ENCODE measurements at places on chromosomes 6 and 20. TPM values are rescaled to one million over a fixed set of nuclear protein-coding genes. Genes with fewer than 3 reads are reported as not detected.

Gene GPX5
- not detected for total RNA-seq

Gene EHMT2
- total RNA-seq: 49.3 TPM

Gene MAN1A1
- 53.6 TPM for total RNA-seq

Gene TRAPPC3L
- total RNA-seq: 0.66 TPM

Gene HSPA12B
- total RNA-seq: not detected

Gene RIPPLY2
- not detected for total RNA-seq

Gene SLC22A7
- total RNA-seq: not detected

Gene KCNK15
- total RNA-seq: not detected

Gene CRISP2
- total RNA-seq: not detected

Gene ECT2L
- not detected for total RNA-seq

Gene MAK
- 0.66 TPM for total RNA-seq

Gene PAX1
- not detected for total RNA-seq

Gene SNPH
- 5.9 TPM for total RNA-seq

Gene ABHD16B
- total RNA-seq: not detected

Gene IRF4
- 3.5 TPM for total RNA-seq

Gene SMLR1
- total RNA-seq: not detected

Gene MYO6
- total RNA-seq: 6.6 TPM

Gene NNAT
- not detected for total RNA-seq

Gene OR2J3
- not detected for total RNA-seq

Gene SIRPB1
- total RNA-seq: 7.2 TPM

Gene HCRTR2
- total RNA-seq: not detected

Gene ISM1
- total RNA-seq: not detected

Gene ADGRB3
- not detected for total RNA-seq

Gene C6orf141
- not detected for total RNA-seq

Gene FOXQ1
- not detected for total RNA-seq

Gene FOXC1
- 0.16 TPM for total RNA-seq

Gene COL10A1
- total RNA-seq: not detected

Gene STX11
- 34.2 TPM for total RNA-seq

Gene VNN1
- 1.1 TPM for total RNA-seq

Gene EEF1A2
- 0.35 TPM for total RNA-seq

Gene TINAG
- not detected for total RNA-seq

Gene ADTRP
- total RNA-seq: 1.1 TPM

Gene SLC25A27
- 1.7 TPM for total RNA-seq

Gene MUC21
- not detected for total RNA-seq

Gene TNFRSF21
- 0.58 TPM for total RNA-seq

Gene DDR1
- total RNA-seq: 2.6 TPM

Gene MUCL3
- not detected for total RNA-seq

Gene EFCAB8
- total RNA-seq: 2.9 TPM

Gene SMIM8
- total RNA-seq: 11.1 TPM

Gene VSX1
- total RNA-seq: not detected

Gene SLPI
- total RNA-seq: 0.90 TPM

Gene BPI
- not detected for total RNA-seq

Gene SLC13A3
- not detected for total RNA-seq

Gene HLA-DOB
- 13.7 TPM for total RNA-seq

Gene TENT5A
- 22.9 TPM for total RNA-seq

Gene TPD52L1
- total RNA-seq: 1.2 TPM

Gene ENPP1
- total RNA-seq: 0.83 TPM

Gene IRAK1BP1
- total RNA-seq: 1.5 TPM

Gene TUBB1
- total RNA-seq: 4.3 TPM

Gene OR2B6
- not detected for total RNA-seq

Gene POPDC3
- not detected for total RNA-seq

Gene CLVS2
- not detected for total RNA-seq

Gene C20orf202
- total RNA-seq: 0.16 TPM

Gene VSTM2L
- total RNA-seq: 0.18 TPM

Gene SUMO4
- total RNA-seq: 3.4 TPM

Gene CST2
- total RNA-seq: not detected

Gene RNF182
- total RNA-seq: not detected

Gene AIG1
- 8.9 TPM for total RNA-seq

Gene DYNLT1
- total RNA-seq: 85.7 TPM

All from natural killer cell (primary cell).